IgD-negative memory B cell (primary cell): ENCODE measurements at places on chromosomes 6 and 20. TPM values are rescaled to one million over a fixed set of nuclear protein-coding genes. Genes with fewer than 3 reads are reported as not detected.

HDGFL1 gene
- polyA plus RNA-seq, result not detected

RCAN2 gene
- polyA plus RNA-seq, result not detected

CLDN20 gene
- polyA plus RNA-seq, result not detected

NHSL1 gene
- polyA plus RNA-seq, result not detected

C6orf118 gene
- not detected for polyA plus RNA-seq

THBD gene
- not detected for polyA plus RNA-seq

SLC16A10 gene
- 1.2 TPM for polyA plus RNA-seq

LY6G6C gene
- polyA plus RNA-seq, result not detected

TCFL5 gene
- 1.2 TPM for polyA plus RNA-seq

SLC35B2 gene
- 42.6 TPM for polyA plus RNA-seq

SPATS1 gene
- polyA plus RNA-seq, result not detected

SLC17A1 gene
- polyA plus RNA-seq, result not detected

KCNS1 gene
- not detected for polyA plus RNA-seq

PRSS16 gene
- polyA plus RNA-seq, result 3.2 TPM

C6orf52 gene
- polyA plus RNA-seq, result 1.1 TPM

CCN5 gene
- polyA plus RNA-seq, result not detected

CDH26 gene
- polyA plus RNA-seq, result not detected

LGSN gene
- not detected for polyA plus RNA-seq

MYBL2 gene
- 4.6 TPM for polyA plus RNA-seq

YWHAB gene
- 505 TPM for polyA plus RNA-seq

GUCA1A gene
- not detected for polyA plus RNA-seq

RBPJL gene
- polyA plus RNA-seq, result not detected

VSTM2L gene
- not detected for polyA plus RNA-seq

NHLRC1 gene
- polyA plus RNA-seq, result 0.40 TPM

ADAM33 gene
- polyA plus RNA-seq, result not detected

PLN gene
- 0.10 TPM for polyA plus RNA-seq

OR2H2 gene
- not detected for polyA plus RNA-seq
